Jurkat, Clone E6-1 (cell line): ENCODE measurements at places on chromosomes 3 and 15.

GRCh38 chr3:107833043-107833442 lies 257.8 kb downstream of the CD47 start:
- no peak for DNase-seq

- peak; percentile 32 for DNase-seq
Observed at GRCh38 chr15:59741274-59741906, 52.3 kb upstream of the BNIP2 start.

DNA sequence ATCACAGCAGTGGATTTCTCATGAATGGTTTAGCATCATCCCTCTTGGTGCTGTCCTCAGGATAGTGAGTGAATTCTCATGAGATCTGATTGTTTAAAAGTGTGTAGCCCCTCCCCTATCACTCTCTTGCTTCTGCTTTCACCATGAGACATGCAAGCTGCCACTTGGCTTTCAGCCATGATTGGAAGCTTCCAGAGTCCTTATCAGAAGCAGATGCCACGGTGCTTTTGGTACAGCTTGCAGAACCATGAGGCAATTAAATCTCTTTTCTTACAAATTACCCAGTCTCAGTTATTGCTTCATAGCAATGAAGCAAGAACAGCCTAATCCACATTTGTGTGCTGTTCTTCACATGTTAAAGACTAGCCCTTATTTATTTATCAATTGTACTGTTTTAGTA lies 495.2 kb upstream of the EPHA6 start:
- no peak for DNase-seq

DNA sequence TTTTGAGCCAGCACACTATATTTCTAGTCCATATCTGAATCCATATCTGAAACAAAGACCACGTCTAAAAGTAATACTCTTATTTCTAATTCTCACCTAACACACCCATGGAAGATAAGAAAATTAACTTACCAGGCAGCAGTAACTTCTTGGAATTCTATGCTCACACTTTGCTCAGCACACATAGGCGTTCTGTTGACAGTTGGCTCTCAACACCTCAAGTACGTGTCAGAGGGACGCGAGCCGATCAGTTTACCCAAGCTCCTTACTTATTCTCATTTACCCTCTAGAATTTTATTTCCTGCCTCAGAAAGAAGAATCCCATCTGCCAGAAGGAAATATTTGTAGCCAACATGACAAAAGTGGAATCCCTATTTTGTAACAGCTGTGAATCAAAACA lies 911.9 kb downstream of the FHIT start:
- no peak for DNase-seq

DNA sequence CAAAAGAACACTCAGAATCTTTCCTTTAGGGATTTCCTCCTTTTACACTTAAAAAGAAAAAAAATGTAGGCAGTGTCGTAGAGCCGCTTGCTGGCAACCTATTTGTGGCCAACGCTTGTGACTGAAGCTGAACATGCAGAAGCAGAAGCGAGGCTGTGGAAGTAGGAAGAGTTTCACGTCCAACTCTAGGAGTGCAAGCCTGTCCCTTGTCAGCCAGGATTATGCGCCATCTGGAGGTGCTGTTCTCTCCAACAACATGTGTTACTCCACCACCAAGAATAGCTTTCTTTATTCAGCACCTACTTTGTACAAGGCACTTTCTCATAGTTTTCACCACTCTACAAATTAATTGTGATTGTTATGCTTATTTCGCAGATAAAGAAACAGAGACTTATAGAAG lies 223.2 kb upstream of the LMCD1 start:
- peak; percentile 3 for DNase-seq

GRCh38 chr3:7456386-7456785 lies 595.5 kb downstream of the GRM7 start:
- DNase-seq, result no peak

DNA sequence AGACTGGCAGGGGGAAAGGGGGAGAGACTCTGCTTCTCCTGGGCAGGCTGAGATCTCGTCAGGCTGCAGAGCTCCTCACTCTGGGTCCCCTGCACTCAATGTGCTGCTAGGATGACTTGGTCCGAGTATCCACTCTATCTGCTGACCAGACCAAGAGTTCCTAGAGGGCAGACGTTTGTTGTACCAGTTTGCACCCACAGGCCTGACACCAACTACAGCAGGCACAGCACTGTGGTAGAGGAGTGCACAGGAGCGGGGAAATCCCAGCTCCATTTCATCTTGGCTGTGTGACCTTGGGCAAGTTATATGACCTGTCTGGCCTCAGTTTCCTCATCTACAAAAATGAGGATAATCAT lies 29.0 kb downstream of the CCDC12 start:
- no peak for DNase-seq

GRCh38 chr15:72368899-72369298 lies 6.9 kb downstream of the HEXA start:
- no peak for DNase-seq

GRCh38 chr15:26260517-26261133 lies 397.5 kb upstream of the ATP10A start:
- peak; percentile 14 for DNase-seq
